ENCODE measurements at places on chromosomes 2 and 18.

GRCh38 chr18:3468833-3469232, 18.9 kb downstream of the TGIF1 start:
- DNase-seq: no peak

- DNase-seq: no peak
These were observed 261.4 kb upstream of the KLHL14 start for GRCh38 chr18:33034212-33034611.

DNA sequence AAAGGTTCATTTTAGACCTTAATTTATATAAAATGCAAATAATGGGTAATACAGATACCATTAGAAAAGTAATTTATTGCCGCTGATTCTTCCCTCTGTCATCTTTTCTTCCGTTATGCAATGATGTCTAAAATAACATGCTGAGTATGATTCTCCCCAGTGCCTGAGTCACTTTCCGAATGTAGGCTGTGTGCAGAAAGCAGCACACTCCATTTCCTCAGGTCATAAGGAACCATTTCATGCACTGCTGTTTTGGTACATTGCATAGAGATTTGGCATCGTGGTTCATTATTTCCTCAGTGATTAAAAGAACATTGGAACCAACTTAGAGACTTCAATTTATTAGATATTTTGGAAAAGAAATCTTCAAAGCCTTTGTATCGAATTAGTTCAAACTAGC, 173.5 kb downstream of the CDH2 start:
- no peak for DNase-seq

GRCh38 chr2:172627181-172627580, 71.3 kb downstream of the PDK1 start:
- no peak for DNase-seq

GRCh38 chr2:232336241-232336736, 42.3 kb upstream of the ALPP start:
- no peak for DNase-seq

DNA sequence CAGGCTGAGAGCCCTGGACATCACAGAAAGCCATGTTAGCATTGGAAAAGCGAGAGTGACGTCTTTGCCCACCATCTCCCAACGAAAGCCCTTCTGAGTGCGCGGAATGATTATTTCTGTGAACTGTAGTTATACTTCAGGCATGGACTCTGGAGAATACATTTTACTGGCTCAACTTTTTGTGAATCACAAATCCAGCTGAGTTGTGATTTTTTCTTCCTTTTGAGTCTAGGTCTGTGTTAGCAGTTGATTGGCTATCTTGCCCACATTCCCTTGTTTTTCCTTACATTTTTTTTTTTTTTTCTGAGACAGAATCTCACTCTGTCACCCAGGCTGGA, 183.1 kb downstream of the INO80D start:
- no peak for DNase-seq

- no peak for DNase-seq
These were observed 20.3 kb downstream of the ANKRD30B start for GRCh38 chr18:14768241-14768640.

DNA sequence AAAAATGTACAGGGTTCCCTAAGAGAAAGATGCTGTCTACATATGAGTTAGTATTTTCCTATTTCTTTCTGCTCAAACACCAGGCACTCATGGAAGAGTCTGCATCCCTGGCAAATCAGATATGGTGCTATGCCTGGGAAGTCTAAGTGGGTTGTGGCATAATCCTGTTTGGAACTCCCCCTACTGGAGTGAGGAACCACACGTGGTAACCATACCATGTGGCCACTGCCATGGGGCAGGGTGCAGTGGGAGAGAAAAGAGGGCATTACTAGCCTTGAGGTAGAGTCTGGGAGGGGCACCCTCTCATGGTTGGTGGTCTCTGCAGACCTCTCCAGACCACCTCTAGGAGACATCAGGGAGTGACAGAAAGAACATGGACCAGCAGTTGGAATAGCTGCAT, 257.9 kb upstream of the ATP5MC3 start:
- DNase-seq: no peak

- DNase-seq: no peak
These were observed 33.6 kb downstream of the TRIB2 start for GRCh38 chr2:12750166-12750905.

GRCh38 chr2:96271995-96272394, 6.0 kb downstream of the CIAO1 start:
- no peak for DNase-seq

- DNase-seq: no peak
These were observed 148.5 kb downstream of the MYT1L start for GRCh38 chr2:2182551-2183071.

- no peak for DNase-seq
These were observed 83.7 kb downstream of the SP3 start for GRCh38 chr2:173881461-173881860.

GRCh38 chr2:128095201-128095600, 4.2 kb downstream of the UGGT1 start:
- no peak for DNase-seq

GRCh38 chr2:219658196-219658846, 30.9 kb downstream of the SLC4A3 start:
- DNase-seq: no peak

GRCh38 chr2:177399376-177399775, 6.8 kb downstream of the AGPS start:
- DNase-seq: no peak

DNA sequence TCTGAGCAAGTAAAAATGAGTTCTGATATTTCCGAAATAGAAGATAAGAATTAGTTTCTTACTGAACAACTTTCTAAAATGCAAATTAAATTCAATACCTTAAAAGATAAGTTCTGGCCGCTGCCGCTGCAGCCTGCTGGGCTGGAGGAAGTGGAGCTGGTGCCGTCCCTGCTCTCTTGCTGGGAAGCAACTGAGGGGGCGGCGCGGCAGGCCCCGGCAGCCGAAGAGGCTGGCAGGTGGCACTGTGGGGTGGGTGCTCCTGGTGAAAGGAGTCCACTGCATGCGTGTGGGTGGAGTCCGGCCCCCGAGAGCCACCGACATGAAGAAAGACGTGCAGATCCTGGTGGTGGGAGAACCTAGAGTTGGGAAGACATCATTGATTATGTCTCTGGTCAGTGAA, 89.5 kb upstream of the ZNF519 start:
- DNase-seq: no peak

DNA sequence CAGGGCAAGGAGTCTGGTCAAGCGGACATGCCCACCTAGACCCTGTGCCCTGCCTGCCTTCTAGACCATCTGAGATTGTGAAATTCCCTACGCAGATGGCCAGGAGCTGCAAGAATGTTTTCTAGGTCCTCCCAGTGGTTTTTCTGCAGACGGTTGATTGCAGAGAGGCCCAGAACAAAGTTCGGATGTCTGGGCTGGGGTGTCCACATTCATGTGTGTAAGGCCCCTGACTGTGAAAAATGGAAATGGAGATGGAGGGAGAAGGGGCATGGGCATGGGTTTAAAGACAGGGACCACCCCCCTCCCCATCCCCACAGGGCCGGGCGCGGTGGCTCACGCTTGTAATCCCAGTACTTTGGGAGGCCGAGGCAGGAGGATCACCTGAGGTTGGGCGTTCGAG, 11.8 kb downstream of the ARHGAP25 start:
- DNase-seq: no peak

DNA sequence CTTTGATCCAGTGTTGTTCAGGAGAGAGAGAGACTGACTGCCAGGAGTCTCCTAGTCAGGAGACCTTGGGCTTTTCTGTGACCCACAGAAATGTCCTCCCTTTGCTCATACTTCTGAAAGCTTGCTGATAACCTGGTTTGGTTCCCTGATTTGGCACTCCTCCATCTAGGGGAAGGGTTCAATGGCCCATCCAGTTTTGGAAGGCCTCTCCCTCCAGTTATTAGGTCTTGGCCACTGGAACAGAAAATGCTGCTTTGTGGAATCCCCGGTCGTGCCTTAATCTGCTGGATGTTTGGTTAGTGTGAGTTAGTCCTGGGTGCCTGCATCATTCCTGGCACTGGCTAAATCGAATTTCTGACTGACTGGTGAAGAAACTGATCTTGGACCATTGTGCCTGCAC, 35.7 kb downstream of the KDM3A start:
- DNase-seq: no peak

- DNase-seq: no peak
These were observed 460.7 kb upstream of the FANCL start for GRCh38 chr2:58701688-58702301.

- no peak for DNase-seq
These were observed 4.7 kb downstream of the AGAP1 start for GRCh38 chr2:235498541-235498940.

- no peak for DNase-seq
These were observed 22.3 kb upstream of the IL1R1 start for GRCh38 chr2:102120261-102120660.

DNA sequence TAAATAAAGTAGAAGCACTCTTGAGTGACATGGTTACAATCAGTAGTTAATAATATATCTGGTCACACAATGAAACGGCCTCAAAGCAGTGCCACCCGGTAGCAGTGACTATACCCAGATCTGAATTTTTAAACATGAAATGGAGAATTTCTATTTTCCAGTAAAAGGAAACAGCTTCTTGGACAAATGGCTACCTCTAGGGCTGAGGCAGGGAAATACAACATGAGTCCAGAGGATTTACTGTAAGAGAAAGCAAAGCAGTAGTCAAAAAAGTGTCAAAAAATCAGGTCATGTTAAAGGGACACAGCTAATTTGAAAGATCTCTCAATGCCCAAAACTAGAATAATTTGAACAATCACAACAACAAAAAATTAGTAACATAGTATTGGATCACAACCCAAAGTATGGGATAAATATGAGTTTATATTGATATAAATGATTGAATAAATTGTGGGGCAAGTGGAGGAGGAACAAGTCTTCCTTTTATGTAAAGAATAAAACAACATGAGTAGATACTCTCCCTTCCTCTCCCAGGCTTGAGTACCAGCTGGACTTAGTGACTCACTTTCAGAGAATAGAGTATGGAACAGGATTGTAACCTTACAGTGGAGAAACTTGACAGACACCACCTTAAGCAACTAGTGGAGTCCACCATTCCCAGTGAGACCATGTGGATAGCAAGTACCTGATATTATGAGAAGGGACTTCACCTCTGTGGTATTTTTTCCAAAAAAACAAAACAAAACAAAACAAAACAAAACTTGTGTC, 180.8 kb downstream of the MBD2 start:
- no peak for DNase-seq

GRCh38 chr2:51722311-51722710, 690.4 kb upstream of the NRXN1 start:
- no peak for DNase-seq

DNA sequence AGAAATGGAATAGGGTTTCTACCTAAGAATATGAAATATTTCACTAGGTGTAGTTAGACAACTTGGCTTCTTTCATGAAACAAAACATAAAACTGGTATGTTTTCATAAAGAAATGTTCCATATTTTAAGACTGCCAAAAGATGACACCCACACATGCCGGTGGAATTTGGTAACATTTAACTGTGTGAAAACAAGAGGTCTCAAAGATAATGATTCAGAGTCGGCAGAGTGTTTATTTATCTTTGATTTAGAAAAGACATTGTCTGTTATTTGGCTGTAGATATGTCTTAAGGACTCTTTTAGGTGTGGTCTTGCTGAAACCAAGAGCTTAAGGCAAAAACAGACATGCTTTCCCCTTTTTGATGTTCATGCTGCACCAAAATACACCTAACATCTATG, 63.5 kb upstream of the FN1 start:
- no peak for DNase-seq

DNA sequence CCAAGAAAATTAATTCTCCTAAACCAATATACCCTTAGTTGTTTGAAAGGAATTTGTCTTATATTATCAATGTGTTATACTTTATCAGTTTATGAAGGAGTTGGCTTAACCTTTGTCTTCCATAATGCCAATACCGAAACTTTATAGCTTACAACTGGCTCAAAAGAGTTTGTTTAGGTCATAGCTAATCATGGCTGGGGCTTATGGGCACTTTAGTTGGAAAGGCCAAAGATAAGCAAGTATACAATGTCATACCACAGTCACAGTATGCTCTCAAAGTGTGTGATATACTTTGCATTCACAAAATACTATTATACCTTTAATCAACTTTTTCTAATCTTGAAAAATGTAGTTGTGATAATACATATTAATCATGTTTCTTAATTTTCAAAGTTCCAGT, 2.3 kb downstream of the KLHL41 start:
- DNase-seq: no peak

DNA sequence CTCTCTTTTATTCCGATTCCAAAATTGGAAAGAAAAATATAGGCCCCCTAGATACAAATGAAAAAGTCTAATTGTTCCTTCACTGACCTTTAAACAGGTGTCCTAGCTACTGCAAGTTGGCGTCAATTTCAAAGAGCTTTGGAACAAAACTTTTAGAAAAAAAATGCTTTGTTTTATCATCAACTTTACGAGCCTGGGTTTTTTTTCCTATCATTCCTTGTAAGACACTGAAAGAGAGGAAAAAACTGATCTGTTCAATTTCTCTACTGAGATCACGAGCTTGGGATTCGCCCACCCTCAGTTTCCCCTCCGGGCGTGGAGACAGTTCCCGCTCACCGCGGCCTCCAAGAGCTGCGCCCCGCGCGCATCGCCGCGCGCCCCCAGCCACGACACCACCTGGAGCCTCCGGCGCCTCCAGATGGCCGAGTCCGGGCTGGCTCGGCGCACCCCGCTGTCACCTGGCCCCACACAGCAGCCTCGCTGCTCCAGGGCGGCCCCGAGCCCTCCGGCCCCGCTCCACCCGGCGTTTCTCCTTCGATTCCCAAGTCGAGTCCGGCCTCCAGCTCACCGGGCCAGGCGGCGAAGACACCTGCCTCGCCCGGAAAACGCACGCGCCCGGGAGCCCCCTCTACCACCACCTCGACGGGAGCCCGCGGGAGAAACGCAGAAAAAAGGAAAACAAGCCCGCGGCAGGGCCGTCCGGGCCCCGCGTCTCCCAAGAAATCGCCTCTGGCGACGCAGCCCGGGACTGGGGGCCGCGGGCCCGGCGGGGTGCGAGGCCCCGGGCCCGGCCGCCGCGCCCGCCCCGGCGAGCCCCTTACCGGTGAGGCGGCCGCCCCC, 656 bp downstream of the TBC1D8 start:
- DNase-seq: no peak

DNA sequence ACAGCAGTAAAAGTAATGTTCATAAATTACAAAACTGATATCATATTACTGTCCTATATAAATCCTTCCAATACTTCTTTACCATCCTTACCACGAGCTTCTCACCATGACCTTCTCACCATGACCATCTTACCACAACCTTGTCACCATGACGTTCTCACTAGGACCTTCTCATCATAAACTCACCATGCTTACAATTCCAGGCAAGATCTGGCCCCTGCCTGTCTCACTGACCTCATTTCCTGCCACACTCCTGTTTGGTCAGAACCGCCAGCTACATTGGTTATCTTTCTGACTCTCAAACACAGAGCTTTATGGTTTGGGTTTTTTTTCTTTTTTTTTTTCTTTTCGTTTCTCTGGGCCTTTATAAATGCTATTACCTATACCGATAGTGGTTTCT, 827.6 kb downstream of the RNF144A start:
- peak; percentile 75 for DNase-seq

DNA sequence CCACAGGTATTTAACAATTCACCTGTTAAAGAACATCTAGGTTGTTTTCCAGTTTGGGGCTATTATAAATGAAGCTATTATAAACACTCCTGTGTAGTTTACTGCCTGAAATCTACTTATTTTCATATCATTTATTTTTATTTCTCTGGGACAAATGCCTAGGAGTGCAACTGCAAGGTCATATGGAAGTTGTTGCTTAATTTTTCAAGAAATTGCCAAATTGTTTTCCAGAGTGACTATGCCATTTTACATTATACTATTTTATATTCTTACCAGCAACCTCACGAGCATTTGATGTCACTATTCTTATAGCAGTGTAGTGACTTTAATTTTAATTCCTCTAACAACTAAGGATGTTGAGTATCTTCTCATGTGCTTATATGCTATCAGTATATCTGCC, 298.4 kb downstream of the EXOC6B start:
- DNase-seq: no peak
